Nasal cavity respiratory epithelium epithelial cell of viscerocranial mucosa (primary cell): ENCODE measurements at places on chromosomes 2 and 18. TPM values are rescaled to one million over a fixed set of nuclear protein-coding genes. Genes with fewer than 3 reads are reported as not detected.

MEIS1 gene
- total RNA-seq: 16.1 and 21.6 TPM in 2 replicates

CCDC141 gene
- not detected in 2 replicates for total RNA-seq

ATP6V1B1 gene
- total RNA-seq: 0.21 and 0.34 TPM in 2 replicates

CNGA3 gene
- total RNA-seq: not detected in 2 replicates

ABHD1 gene
- total RNA-seq: not detected in 2 replicates

ABCG8 gene
- total RNA-seq: not detected in 2 replicates
